ENCODE measurements at places on chromosomes 4 and X.
A peak's percentile ranks its signal among the peaks of the same experiment; 100 is the strongest.

GRCh38 chr4:1463088-1463926 is 57.1 kb upstream of the NKX1-1 start:
- DNase-seq, result peak; percentile 48

DNA sequence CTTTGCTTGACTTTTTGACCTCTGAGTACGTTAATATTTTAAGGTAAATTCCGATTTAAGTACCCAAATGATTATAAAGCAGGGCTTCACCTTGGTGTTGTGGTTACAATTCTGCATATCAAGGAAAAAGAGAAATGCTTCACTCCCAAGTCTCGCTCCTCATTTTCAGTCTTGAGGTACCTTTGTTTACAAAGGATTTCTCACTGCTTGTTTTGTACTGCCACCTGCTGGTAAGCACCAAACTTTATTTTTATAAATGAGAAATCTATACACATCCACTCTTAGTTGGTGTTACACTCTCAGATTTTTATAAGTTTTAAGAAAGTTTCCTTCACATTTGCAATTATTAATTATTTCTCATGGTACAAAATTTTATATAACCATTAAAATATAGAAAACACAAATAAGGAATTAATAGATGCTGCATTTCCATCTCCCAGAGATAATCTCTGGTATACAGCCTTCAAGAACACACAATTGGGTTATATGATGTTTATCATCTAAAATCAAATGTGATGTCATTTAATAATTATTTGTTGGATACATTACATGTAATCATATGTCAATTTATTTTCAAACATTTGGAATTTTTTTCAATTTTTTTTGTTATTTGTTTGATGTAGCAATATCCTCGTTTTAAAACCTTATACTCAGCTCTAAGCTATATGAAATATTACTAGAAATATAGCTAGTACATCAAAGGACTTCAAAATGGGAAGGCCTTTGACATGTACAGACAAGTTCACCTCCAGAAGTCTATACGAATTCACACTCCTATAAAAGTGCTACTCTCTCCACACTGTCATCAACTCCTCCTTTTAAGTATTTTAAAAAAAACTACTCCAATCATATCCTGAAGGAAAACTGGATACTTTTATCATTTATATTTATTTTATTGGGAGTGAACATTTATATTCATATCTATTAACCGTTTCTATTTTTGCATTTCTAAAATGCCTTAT is 179.9 kb downstream of the KCNIP4 start:
- peak; percentile 13 for DNase-seq

- no peak for DNase-seq
Measured at GRCh38 chr4:47074816-47075215, 43.4 kb downstream of the GABRB1 start.

GRCh38 chr4:114365591-114365990 is 233.0 kb upstream of the UGT8 start:
- no peak for DNase-seq

DNA sequence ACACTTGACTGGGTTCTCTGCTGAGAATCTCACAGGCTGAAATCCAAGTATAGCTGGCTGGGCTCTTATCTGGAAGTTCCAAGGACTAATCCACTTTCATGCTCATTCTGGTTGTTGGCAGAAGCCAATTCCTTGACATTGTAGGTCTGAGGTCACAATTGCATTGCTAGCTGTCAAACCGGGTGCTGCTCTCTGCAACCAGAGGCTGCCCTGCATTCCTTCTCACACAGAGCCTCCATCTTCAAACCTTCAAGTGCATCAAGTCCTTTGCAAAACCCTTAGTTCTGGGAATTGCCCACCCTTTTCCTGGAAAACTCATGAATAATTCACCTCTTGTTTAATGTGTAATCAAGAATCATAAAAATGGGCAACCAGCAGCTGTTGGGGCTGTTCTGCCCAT is 404.2 kb downstream of the KCNIP4 start:
- DNase-seq, result no peak

DNA sequence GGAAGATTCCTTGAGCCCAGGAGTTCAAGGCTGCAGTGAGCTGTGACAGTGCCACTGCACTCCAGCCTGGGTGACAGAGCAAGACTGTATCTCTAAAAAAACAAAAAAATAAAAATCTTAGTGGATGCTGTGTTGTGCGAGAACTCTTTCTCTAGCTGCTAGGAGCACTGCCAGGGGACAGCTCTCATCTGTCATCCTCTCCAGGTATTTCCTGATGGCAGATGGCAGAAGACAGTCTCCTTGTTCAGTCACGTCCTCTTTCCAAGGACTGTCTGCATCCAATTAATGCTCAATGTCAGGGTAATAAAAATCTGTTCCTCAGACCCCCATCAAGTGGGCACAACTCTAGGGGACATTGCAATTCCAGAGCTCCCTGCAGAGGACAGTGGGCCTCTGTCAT is 29.2 kb downstream of the PPM1K start:
- no peak for DNase-seq

DNA sequence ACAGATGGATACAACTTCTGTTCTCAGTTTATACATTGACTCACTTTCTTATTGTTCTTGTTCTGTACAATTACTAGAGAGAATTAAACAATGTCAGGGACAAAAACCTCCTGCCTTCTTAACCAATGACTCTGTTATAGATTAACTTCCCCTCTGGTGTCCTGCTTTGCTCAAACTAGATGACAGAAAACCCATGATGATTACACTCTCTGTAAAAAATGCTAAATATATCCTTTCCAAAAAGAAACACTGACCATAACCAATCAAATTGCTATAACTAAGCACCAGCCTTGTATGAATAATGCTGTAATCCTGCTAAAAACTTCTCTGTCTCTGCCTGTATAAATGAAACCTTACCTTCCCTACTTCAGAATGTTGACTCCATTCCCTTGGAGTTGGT is 29.8 kb upstream of the IL13RA2 start:
- peak; percentile 41 for DNase-seq

DNA sequence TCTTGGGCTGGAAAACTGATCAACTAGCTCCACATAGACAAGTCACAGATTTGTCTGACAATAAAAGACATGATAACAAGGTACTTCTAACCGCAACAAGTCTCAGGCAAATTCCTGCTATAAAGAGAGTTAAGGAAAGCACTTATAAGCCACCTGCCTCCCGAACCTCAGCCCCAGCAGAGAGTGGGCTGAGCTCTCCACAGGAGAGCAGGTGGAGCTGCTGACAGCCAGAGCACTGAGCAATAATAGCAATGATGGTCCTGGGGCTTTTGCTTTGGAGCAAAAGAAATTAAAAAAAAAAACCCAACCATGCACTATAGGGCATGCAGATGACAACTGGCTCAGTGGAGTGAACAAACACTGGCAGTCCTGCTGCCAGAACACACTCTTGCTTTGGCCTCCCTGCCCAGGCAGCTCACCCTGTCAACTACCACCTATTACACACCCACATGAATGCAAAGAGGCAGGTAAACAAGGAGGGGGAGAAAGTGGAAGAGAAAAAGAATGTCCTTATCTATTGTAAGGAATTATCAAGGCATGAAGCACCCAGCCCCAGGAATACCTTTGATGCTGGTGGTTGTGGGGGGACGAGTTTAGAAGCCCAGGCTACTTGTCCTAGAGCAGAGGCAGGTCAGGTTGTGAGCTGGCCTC is 135.8 kb upstream of the DGKK start:
- DNase-seq, result no peak

- DNase-seq, result no peak
Measured at GRCh38 chr4:40665842-40666241, 36.2 kb upstream of the RBM47 start.

DNA sequence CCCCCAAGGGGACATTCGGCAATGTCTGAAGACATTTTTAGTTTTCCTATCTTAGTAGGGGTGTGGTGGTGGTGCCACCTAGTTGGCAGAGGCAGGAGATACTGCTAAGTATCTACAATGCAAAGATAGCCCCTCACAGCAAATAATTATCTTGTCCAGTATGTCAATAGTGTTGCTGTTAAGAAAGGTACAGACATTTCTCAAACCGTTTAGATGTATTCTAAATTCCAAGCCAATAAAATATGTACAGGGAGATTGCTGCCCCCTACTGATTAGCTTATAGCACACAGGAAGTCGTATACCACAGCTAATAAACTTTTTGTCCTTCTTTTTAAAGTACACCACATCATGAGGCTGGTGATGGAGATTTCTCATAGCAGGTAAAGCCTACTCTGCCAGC is 260.5 kb downstream of the TMA16 start:
- DNase-seq, result no peak
